ENCODE measurements at places on chromosomes 12 and 14.

GRCh38 chr12:107091381-107091780, 2.0 kb downstream of the CRY1 start:
- DNase-seq = no peak

DNA sequence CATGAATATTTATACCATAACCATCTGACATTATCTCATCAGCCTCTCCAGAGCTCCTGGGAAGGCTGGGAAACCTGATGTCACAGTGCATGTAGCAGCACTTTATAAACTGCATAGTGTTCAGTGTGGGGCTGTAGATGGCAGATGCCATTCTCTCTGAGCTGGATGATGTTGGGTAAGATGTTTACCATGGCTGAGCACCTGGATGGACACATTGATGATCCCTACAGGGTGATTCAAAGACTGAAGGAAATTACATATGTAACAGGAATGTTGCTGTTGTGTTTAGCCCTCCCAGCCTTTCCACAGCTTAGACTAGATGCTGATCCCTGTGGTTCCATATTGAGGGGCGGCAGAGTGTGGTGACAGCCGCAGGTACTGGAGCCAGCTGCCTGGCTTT, 37.4 kb downstream of the IFT43 start:
- no peak for DNase-seq

DNA sequence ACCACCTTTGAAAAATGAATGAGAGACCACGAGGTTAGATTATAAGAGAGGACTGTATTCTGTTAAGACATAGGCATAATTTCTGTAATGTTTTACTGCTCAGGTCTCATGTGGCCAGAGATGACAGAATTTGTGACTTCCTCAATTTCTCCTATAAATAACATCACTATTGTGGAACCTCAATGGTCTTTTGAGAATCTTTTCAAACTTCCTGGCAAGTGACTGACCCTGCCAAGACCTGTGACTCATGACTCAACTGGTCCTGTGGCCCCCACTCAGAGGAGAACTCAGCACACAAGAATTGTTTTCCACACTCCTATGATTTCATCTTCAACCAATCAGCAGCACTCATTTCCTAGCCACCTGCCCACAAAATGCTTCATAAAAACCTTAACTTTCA, 508.2 kb upstream of the ATP2B1 start:
- no peak for DNase-seq

GRCh38 chr12:111410431-111411184, 4.9 kb downstream of the SH2B3 start:
- no peak for DNase-seq

GRCh38 chr12:24023081-24023480, 73.6 kb upstream of the SOX5 start:
- no peak for DNase-seq
